ENCODE measurements at places on chromosomes 11 and 22. TPM values are rescaled to one million over a fixed set of nuclear protein-coding genes. Genes with fewer than 3 reads are reported as not detected.

Gene MAPK8IP1
- 5.1 TPM for total RNA-seq

Gene TBC1D10A
- 6.9 TPM for total RNA-seq

Gene SGSM1
- 0.20 TPM for total RNA-seq

Gene CASP12
- total RNA-seq = 1.3 TPM

Gene PTPN5
- not detected for total RNA-seq

Gene CRYBA4
- total RNA-seq = not detected

Gene PATE4
- total RNA-seq = not detected

Gene CCDC87
- 0.21 TPM for total RNA-seq

Gene IGF2
- total RNA-seq = 0.28 TPM

Gene YAP1
- 32.0 TPM for total RNA-seq

DNA sequence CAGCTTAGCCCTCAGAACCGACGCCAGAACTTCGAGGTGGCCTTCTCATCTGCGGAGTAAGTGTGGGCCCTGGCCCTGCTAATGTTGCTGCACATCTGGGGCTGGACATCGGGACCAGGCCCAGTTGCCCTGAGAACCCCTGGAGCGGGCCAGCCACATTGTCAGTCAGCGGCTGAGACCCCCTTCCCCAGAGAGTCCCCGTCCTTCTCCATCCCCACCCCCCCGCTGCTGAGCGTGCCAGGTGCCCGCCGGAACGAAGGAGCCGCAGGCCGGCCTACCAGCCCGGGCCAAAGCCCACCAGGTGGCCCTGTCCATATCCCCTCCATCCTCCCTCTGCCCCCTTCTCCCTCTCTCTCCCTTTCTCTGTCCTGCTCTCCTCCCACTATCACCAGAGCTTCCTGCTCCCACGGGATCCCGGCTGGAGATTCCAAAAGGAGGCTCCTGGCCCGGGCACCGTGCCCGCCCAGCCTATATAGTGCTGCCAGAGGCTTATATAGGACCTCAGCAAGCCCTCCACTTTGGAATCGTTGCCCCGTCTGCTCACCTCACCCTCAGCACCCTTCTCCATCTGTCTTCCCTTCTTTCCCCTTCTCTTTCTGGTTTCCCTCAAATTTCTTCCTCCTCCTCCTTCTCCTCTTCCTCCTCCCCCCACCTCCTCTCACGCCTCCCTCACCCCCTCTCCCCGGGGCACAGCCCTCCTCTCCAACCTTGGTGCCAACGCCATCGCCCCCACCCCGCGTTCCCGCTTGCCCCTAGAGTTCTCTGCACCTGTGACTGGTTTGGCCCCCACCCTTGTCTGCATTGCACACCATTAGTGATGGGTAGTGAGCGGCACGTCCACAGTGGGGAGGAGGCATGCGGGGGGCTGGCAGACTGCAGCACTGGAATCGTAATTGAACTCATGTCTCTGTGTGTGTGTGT, 7.3 kb downstream of the SELENOM start:
- DNase-seq = no peak

GRCh38 chr11:87463486-87464102, 425.9 kb downstream of the TMEM135 start:
- no peak for DNase-seq

GRCh38 chr11:18780896-18781295, 10.7 kb downstream of the PTPN5 start:
- DNase-seq = no peak

- no peak for DNase-seq
Observed at GRCh38 chr22:38347181-38347943, 30.1 kb upstream of the CSNK1E start.

GRCh38 chr11:98227278-98227677, 793.5 kb upstream of the CNTN5 start:
- no peak for DNase-seq

- no peak for DNase-seq
Observed at GRCh38 chr11:128716661-128717210, 22.9 kb downstream of the FLI1 start.

- DNase-seq = no peak
Observed at GRCh38 chr11:46370253-46370652, 11.2 kb upstream of the MDK start.

- DNase-seq = no peak
Observed at GRCh38 chr11:34359548-34359891, 1.7 kb upstream of the ABTB2 start.

DNA sequence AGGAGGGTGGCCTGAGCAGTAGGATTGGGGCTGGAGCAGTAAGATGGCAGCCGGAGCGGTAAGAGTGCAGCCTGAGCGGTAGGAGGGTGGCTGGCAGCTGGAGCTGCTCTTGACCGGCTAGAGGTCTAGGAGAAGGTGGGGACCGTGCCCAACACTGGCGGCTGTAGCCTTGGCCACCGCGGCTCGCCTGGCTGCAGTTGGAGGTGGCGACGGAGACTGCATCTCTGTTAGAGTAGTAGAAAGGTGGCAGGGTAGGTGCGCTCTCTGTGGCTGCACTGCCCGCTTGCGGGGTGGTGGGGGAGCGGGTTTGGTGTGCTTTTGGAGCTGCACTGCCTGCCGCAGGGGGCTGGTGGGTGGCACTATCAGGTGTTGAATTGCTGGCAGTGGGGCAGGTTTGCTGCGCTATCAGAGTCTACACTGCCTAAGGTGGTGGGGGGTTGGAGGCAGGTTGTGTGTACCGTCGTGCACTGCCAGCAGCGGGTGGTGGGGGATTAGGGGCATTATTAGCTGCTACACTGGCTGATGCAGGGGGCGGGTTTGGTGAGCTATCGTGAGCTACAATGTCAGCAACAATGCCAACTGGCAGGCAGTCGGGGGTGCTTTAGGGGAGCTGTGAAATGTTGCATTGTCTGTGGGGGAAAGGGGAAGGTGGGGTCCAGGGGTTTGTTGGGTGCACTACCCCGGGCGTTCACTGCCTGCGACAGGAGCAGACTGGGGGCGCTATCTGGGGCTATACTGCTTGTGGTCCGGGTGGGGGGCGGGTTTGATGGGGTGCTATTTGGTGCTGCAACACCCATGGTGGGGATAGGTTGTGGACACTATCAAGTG, 4461.3 kb upstream of the OR11H1 start:
- no peak for DNase-seq

DNA sequence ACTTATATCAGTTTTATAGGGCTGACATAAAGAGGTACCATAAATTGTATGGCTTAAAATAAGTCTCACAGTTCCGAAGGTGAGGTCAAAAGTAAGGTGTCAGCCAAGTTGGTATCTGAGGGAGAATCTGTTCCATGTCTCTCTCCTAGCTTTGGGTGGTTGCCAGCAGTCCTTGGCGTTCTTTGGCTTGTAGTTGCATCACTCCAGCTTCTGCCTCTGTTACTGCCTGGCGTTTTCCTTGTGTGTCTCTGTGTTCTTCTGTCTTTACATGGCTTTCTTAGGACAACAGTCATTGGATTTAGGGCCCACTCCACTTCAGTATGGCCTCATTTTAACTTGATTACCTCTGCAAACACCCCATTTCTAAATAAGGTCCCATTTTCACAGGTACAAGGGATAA, 16.7 kb downstream of the MMP7 start:
- DNase-seq = no peak

DNA sequence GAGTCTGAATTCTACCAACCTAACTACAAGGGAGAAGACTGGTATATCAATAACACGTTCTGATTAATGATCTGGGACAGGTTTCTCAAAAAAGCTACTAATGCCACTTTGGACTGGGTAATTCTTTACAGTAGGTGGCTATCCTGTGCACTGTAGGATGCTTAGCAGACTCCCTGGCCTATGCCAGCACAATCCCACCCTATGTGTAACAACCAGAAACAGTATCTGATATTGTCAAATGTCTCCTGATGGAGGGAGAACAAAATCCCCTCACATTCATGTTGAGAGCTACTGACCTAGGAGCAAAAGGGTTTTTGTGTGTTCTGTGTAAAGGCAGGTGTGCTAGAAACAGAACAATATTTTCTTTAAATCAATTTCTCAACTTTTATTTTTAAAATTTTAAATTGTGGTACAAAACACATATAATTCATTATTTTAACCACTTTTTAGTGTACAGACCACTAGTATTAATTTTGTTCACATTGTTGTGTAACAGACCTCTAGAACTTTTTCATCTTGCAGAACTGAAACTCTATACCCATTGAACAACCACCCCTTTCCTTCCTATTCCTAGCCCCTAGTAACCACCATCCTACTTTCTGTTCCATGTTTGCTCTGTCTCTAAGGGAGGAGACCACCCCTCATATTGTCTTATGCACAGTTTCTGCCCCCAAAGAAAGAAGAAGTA, 2.1 kb upstream of the MS4A6A start:
- DNase-seq = no peak

DNA sequence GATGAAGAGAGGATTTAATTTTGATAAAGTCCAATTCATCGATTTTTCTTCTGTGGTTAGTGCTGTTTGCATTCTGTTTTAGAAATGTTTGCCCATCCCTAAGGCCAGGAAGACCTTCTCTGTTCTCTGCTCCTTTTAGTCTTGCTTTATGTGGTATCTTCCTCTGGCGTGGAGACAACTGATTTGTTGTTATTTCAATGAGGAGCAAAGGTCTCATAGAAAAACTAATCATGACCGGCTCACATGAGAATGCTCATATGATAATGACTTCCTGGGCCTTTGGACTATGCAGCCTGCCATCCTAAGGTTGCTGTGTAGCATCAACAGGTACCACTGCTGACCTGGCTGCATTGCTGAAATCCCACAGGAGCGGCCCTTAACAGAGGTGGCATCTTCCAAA, 19.8 kb downstream of the SCGB1A1 start:
- DNase-seq = no peak

DNA sequence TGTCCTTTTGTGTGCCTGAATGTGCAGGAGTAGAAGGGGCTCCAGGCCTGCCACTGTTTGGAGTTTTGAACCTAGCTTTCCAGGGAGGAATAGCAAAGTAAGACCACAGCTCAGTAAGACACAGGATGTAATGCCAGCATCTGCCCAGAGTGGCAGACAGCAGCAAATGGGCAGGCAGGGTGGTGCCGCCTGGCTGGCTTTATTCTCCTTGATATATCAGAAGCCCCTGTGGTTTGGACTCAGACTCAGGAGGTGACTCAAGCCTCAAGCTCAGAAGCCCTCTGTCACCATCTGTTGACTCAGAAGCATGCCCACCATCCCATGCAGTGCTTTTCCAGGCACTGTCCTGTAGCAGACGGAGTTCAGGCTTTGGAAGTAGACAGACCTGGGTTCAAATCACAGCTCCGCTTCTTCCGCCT, 72.7 kb upstream of the TTC12 start:
- no peak for DNase-seq

DNA sequence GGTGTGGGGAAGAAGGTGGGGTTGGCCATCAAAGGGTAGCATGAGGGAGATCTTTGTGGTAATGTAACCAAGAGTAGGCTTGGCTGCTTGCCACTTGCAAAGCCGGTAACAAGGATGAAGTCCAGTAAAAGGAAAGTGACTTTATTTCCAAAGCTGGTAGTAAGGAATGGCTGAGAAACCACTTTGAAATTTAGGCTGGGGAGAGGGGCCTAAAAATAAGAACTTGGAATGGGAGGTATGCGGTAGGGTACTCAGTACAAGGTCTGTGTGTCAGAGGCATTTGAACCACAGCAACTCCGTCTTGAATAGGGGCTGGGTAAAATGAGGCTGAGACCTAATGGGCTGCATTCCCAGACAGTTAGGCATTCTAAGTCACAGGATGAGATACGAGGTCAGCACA, 216.0 kb upstream of the ISX start:
- no peak for DNase-seq

GRCh38 chr11:87007963-87008362, 29.8 kb upstream of the TMEM135 start:
- DNase-seq = no peak

GRCh38 chr11:66670816-66671215, 6.9 kb downstream of the RBM4B start:
- no peak for DNase-seq

GRCh38 chr11:34302046-34302921, 55.5 kb downstream of the ABTB2 start:
- DNase-seq = no peak

- DNase-seq = no peak
Observed at GRCh38 chr22:30204015-30204741, 42.4 kb downstream of the LIF start.

- peak; percentile 84 for DNase-seq
Observed at GRCh38 chr22:39176143-39176713, 23.7 kb upstream of the CBX7 start.

DNA sequence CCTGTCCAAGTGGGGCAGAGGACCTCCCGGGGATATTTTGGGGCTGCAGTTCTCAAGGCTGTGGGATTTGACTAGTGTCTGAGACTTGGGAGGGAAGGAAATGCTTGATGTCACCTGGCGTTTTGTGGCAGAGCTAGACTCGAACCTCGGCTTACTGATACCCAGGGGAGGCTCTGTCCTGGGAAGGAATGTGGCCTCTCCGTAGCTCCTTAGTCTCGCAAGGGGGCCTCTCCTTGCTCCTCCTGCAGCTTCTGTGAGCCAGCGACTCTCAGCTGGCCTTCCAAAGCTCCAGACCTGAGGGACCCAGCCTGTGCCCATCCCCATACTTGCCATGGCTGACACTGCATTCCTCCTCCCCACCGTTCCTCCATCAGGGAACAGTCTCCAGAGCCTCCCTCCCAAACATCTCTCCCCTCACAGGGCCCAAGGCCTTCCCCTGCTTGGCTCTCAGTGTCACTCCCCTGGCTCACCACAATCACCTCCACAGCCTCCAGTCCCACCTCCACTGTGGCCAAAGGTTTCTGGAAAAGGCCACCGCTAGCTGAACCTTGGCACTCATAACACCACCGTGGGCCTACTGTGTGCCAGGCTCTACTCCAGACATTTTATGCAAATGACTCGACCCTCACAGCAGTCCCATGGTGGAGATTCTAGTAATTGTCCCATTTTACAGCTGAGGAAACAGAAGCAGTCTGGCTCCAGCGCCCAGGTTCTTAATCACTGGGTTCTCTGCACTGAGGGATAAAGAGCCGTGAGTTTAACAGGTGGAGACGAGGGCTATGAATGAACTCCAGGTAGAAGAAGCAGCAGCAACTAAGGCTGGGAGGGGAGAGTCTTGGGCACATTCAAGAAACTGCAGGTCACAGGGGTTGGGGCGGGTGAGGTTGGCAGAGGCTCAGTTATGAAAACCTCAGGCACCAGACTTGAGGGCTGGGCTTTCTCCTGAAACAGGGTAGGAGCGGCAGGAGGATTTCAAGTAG, 12.1 kb downstream of the P2RY2 start:
- no peak for DNase-seq

GRCh38 chr11:76785513-76785912, 2.4 kb downstream of the TSKU start:
- no peak for DNase-seq

- peak; percentile 30 for DNase-seq
Observed at GRCh38 chr11:34358728-34359547, 1.1 kb upstream of the ABTB2 start.
